T follicular helper cell (primary cell): ENCODE measurements at places on chromosomes 2 and 18.
A peak's percentile ranks its signal among the peaks of the same experiment; 100 is the strongest.

GRCh38 chr2:88765154-88765888, 73.8 kb downstream of the RPIA start:
- DNase-seq: no peak

GRCh38 chr2:99706735-99707134, 216.9 kb upstream of the REV1 start:
- no peak for DNase-seq

- DNase-seq: no peak
Observed at GRCh38 chr2:172821370-172822338, 86.0 kb downstream of the RAPGEF4 start.

- no peak for DNase-seq
Observed at GRCh38 chr2:71716697-71717624, 263.6 kb downstream of the DYSF start.

DNA sequence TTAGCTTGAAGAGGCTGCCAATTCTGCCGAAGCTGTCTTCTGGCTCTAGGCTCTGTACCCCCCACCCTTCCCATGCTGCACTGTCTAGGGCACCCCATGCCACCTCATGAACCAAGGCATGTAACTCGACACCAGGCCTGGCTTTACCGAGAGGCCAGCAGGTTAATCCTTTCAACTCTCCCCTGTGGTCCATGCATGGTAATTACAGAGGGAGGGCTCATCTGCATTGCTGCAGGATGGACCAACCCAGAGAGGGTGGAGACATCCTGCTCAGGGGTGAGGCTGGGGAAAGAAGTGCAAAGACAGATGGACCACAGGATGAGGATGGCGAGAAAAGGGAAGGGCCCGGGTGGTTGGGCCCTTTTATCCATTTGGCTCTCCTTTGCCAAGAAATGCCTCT, 65.8 kb downstream of the KCTD1 start:
- DNase-seq: no peak

- DNase-seq: no peak
Observed at GRCh38 chr2:136114382-136114781, 3.6 kb downstream of the CXCR4 start.

- DNase-seq: no peak
Observed at GRCh38 chr18:11987527-11987926, 6.2 kb downstream of the IMPA2 start.

GRCh38 chr2:236164925-236165841, 3.0 kb downstream of the GBX2 start:
- DNase-seq: no peak

DNA sequence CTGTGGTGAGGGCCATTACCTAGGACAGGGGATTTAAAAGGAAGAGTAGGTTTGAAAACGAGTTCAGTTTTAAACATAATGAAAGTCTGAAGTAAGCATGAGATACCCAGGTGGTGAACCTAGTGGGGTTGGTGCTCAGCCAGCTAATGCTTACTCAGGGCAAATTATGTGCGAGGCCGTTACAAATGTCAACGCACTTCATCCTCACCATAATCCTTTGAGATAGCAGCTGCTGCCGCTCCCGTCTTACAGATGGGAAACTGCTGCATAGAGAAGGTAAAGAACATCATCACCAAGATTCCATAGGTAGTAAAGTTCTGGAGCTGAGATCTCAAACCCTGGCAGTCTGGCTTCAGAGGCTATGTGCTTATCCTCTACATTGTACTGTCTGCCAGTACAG, 209.0 kb downstream of the DYM start:
- no peak for DNase-seq

- peak; percentile 81 for DNase-seq
Observed at GRCh38 chr2:201233192-201233811, 27.0 kb upstream of the CASP8 start.

DNA sequence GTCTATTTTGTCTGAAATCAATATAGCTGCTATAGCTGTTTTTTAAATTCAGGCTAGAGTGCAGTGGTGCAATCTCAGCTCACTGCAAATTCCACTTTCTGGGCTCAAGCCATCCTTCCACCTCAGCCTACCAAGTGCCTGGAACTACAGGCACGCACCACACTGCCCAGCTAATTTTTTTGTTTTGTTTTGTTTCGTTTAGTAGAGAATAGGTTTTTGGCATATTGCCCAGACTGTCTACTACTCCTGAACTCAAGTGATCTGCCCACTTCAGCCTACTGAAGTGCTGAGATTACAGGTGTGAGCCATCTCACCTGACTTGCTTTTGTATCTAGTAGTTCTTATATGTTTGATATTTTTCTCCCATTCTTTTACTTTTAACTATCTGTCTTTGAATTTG, 259.7 kb downstream of the CDH19 start:
- DNase-seq: no peak

GRCh38 chr2:149357058-149357457, 26.7 kb downstream of the LYPD6 start:
- no peak for DNase-seq

GRCh38 chr2:108937367-108938017, 51.5 kb downstream of the EDAR start:
- no peak for DNase-seq
